ENCODE measurements at places on chromosomes 13 and 19.
A peak's percentile ranks its signal among the peaks of the same experiment; 100 is the strongest.

DNA sequence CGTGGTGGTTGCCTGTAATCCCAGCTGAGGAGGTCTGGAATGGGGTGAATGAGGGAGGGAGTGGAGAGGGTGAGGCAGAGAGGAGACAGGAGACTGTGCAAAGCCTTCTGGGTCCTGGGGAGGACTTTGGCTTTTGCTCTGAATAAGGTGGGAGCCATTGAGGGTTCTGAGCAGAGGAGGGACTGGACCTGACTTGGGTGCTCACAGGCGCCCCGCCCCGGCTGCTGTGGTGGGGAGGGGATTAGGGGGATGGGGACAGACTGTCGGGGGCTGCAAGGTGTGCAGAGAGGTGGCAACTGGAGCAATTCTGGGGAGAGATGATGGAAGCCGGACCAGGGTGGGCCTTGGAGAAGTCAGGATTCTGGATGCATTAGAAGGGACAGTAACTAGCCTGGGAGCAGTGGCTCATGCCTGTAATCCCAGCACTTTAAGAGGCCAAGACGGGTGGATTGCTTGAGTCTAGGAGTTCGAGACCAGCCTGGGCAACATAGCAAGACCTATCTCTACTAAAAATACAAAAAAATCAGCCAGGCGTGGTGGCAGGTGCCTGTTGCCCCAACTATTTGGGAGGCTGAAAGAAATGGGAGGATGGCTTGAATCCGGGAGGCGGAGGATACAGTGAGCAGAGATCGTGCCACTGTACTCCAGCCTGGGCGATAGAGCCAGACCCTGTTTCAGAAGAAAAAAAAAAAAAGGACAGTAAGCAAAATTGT is 16.1 kb upstream of the NANOS3 start:
- DNase-seq, result no peak

DNA sequence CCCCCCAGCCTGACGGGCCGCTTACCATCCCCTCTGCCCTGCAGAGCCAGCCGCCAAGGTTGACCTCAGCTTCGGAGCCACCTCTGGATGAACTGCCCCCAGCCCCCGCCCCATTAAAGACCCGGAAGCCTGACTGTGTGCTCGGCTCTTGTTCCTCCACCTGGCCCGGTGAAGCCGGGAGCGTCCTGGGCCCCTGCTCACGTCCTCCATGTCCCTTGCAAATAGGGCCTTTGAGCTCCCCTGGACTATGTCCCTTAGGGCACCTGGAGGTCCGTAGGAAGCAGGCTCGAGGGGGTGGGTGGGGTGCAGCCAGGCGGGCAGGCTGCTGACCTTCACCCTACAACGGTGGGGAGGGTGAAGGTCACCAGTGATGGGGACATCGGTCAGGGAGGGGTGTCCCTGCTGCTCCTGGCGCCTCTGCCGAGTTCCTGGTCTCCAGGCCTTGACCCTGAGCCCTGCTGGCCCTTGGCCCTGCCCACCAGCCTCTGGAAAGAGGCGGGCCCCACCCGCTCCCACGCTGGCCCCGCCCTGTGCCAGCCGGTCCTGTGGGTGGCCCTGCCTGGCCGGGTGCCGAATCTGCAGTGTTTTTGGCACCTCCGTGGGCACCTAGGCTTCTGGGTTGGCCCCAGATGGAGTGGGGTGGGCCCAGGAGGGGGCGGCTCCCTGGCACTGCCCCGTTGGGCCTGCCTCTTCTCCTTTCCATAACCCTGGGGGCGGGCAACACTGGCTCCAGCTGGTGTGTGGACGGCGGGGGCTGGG is 3.3 kb downstream of the ATP5F1D start:
- no peak for DNase-seq

DNA sequence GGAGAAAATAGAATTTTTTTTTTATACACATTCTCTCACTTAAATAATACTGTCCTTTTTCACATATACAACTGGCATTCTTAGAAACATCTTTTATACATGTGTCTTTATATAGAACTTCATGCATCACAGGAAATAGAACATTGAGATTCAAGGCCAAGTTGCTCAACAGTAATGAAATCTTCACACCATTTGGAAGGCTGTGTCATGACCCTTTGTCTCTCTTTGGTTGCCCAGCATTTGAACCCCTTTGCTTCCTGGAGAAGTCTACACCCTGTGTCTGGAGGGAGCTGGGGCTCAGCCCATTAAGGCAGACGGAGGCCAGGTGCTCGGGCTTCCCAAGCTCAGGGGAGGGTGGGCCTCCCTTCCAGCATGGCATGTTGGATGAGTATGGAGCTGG is 41.1 kb downstream of the B3GLCT start:
- no peak for DNase-seq

- DNase-seq, result no peak
These were observed 95.2 kb upstream of the FAM216B start for GRCh38 chr13:42686165-42686564.

GRCh38 chr19:13149628-13150186 is 468 bp downstream of the STX10 start:
- DNase-seq, result no peak

DNA sequence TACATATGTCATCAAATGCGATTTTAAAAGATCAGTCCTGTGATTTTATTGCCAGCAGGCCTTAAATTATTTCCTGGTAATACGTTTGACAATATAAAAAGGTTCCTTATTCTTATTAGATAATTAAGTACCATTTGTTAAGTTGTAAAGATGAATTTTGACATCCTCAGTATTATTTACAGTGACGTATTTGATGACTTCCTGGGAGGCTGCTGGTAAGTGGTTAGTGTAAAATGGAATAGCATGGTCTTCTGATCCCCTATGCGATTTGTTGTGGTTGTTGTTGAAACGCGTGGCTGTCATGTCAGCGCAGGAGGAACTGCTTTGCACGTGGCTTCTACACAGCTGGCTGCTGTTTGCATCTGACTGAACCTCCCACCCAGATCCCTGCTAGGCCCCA is 99.7 kb downstream of the DCLK1 start:
- DNase-seq, result no peak

GRCh38 chr19:55161571-55162322 is 4.2 kb upstream of the TNNI3 start:
- DNase-seq, result no peak

GRCh38 chr19:10390652-10391286 is 10.4 kb upstream of the TYK2 start:
- peak; percentile 40 for DNase-seq

- DNase-seq, result no peak
These were observed 51.6 kb downstream of the KLF2 start for GRCh38 chr19:16376241-16376640.

DNA sequence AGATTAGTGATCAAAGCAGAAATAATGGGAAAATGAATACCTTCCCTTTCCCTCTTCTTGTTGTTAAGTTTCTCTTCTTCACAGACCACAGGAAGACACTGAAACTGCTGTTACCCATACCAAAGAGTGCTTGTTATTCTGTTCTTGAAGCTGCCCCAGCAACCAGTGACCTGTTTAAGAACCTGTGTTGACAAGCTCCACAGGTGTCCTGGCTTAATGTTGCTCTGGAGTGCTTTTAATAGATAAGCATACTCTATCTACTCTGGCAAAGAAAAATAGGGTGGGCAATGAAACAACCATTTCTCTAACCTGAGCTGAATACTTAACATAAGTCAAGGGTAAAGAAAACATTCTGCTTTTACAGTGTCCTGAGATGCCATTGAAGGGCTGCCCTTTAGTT is 506.7 kb upstream of the GPC6 start:
- DNase-seq, result peak; percentile 12

- DNase-seq, result no peak
These were observed 3.8 kb downstream of the RAB8A start for GRCh38 chr19:16115301-16116039.

- no peak for DNase-seq
These were observed 662.0 kb upstream of the KLF12 start for GRCh38 chr13:74796157-74796556.

DNA sequence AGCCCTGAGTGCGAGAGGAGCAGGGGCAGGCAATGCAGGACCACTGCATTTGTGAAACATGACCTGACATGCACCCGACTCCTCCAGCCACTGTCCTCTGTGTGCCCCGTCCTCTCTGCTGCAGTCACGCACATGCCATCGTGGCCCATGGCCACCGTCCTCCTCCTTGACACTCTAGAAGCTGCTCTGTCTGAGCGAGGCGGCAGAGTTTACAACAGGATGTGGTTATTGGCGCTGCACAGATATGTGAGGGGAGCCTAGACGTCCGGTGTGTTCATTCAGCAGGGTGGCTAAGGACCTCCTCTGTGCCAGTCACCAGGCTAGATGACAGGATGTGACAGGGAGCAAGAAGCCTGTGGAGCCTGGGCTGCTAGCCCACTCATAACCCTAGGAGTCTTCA is 277.8 kb downstream of the FOXO1 start:
- no peak for DNase-seq

- no peak for DNase-seq
These were observed 39.9 kb downstream of the ZNF146 start for GRCh38 chr19:36254848-36255247.

- DNase-seq, result no peak
These were observed 1.7 kb downstream of the DMWD start for GRCh38 chr19:45790942-45791341.

DNA sequence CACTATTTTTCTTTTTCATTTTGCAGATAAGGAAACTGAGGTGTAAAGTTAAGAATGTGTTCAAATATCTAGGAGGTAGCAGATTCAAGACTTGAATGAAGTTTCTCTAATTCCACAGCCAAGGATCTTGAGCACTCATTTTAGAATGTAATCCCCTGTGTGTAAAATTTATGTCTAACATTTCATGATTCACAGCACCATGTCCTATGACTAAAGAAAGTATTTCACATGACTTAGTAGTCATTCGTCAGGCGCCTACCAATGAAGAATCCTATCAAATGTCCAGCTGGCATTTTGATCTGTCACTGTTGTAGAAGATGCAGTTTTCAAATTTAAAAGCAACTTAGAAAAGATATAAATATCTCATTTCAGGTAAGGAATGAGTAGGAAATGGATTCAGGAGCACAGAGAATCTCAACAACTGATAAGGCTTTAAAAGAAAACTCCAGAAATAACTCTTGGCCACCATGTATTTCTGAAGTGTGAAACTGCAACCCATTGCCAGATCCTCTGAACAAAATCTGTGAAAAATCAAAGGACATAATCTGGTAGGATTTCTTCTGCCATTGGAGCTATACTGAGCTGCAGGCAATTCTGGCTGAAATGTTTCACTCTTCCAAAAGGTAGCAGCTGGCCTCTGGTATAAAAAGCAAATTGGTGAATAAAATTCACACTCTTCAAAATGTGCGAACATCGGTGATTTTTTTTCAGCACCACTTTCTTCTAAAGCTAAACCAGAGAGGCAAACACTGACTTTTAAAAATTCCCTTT is 92.2 kb downstream of the DCLK1 start:
- DNase-seq, result no peak

DNA sequence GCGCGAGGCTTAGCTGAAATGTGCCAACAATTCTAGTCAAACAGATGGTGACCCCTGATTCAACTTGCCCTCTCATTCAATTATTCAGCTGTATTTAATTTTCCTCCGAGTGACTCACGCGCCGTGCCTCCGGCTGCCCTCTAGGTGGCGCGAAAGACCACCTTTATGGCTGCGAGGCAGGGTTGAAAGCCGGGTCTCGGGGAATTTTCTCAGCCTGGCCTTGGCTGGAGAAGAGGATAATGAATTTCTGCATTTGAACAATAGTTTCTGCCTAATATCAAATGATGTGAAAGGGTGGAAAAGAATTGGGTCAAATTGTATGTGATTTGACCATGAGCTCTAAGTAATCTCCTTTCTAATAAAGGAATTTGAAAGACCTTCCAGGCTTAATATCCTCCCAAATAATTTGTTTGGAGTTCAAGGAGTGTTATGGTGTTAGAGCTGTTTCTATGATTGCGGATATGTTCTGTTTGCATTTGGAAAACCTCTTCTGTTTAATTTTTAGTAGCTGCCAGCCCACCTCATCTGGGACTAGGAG is 310.9 kb downstream of the ZNF536 start:
- peak; percentile 25 for DNase-seq

DNA sequence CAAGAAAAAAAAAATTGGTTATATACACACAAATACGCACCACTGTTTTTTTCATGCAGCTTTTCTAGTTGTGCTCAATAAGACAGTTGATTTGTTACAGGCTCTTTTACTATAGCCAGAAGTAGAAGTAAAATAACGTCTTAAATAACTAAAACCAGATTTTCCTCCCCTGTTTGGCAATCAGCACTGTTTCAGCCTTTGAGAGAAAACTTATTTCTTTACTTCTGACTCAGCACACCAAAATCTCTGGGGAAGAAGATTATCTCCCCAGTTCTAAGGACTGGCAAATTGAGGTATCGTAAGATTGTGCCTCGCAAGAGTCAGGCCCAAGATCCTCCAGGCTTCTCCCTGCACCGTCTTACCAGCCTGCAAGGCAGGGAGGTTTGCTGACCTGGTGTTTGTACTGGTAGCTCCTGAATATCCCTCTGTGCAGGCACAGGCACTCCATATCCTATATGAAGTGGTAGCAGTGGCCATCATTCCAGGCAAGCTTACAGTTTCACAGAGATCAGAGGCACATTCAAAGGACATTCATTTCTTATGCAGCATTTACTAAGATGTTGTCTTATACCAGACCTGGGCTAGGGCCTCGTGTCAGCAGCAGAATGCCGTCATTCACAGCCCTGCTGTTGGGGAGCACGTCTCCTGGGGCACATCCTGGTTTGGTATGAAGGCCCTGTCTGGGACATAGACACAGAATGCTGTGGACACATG is 268.2 kb downstream of the ZNF536 start:
- DNase-seq, result no peak

DNA sequence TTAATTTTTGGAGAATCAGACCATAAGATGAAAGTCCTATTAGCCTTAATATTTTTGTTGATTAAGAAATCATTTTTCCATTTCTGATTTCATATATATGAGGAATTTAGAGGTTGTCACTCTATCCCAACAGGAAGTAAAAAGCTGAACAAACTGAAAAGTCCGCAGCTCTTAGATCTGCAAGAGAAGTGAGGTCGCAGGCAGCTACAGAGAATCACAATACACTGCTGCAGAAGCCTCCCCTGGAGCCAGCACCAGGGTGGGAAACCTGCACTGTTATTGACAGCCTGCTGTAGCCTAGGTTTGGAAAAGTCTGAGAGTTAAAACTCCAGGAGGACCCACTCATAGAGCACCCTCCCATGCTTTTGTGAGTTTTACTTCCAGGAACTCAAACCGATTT is 29.9 kb downstream of the TNFRSF19 start:
- no peak for DNase-seq

GRCh38 chr19:13712767-13713201 is 51.5 kb upstream of the MRI1 start:
- DNase-seq, result no peak

- DNase-seq, result no peak
These were observed 61.5 kb downstream of the B3GLCT start for GRCh38 chr13:31261241-31261640.

DNA sequence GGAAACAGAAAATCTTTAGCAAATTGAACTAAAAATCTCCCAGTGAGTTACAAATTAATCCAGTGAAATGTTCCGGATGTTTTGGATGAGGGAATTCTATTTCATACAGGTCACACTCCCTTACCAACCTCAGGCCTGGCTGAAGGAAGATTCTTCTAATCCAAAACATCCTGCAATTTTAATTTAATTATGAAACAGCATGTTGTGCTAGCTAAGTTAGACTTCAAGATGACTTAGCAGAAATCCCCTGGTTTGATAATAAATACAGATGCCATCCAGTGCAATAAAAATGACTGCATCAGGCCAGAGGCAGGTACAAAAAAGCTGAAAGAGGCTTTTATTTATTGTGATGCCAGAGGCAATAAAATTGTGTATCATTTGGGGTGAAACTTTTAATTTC is 96.7 kb upstream of the CLDN10 start:
- no peak for DNase-seq
